SK-MEL-5 (cell line): ENCODE measurements at places on chromosomes 3 and 15.

- DNase-seq = no peak
Observed at GRCh38 chr3:4703054-4703480, 209.9 kb downstream of the ITPR1 start.

- no peak for DNase-seq
Observed at GRCh38 chr3:41265011-41265545, 65.8 kb downstream of the CTNNB1 start.

DNA sequence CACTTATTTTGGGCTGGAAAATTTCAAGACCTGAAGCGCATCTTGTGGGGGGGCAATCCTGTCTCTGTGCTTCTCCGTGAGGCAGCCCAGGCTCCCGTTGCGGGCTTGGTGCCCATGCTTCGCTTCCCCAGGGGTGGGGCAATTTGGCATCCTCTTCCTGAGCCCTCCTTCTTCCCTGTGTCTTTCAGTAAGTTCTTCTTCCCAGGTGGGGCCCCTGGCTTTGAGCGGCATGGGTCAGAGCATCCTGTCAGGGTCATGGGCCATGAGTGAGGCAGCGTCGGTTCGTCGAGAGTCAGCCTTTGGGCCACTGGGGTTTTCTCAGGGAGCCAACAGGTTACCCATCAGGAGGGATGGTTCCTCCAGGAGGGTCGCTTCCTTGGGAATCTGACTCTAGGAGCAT is 200.7 kb downstream of the UBE3A start:
- DNase-seq = no peak

DNA sequence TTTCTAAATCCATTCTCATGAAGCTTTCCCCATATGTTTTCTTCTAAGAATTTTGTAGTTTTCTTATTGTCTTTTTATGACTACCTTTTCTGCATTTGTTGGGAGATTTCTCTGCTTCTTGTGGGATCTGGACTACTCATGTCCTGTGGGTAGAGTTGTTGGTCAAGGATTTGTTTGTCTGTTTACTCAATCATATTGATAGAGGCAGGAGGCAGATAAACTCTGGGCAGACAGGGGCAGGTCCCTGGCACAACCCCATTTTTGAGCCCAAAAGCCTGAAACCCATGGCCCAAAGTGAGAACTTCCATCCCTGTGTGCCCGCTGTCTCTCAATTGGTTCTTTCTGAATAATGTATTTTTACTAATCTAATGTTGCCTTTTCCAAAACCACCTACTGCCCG is 12.3 kb downstream of the PGBD4 start:
- DNase-seq = no peak

DNA sequence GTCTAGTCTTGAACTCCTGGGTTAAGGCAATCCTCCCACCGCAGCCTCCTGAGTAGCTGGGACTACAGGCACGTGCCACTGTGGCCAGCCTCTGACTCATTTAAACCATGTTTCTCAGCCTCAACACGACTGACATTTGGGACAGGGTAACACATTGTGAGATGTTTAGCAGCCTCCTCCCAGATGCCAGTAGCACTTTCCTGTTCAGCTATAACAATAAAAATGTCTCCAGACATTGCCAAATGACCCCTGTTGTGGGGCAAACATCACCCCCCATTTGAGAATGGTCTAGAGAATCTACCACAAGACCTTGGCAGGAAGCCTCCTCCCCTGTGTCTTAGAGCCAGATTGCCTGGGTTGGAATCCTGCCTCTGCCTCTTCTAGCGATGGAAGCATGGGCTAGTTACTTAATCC is 8.4 kb downstream of the TMEM40 start:
- DNase-seq = no peak

DNA sequence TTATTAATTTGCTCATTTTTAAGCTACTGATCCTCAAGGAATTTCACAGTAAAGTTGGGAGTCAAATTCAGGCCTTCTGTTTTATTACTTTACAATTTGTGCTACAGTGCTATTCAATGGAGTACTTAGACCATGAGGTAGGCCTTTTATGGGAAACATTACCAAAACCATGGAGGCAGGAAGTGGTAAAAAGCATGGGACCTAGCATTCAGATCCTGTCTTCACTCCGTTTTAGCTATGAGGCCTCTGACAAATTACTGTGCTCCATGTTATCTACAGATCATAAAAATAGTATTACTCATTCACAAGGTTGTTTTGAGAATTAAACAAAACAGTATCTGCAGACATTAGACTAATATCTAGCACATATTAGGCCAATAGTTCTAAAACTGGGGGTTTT is 140.6 kb upstream of the SLITRK3 start:
- peak; percentile 37 for DNase-seq

DNA sequence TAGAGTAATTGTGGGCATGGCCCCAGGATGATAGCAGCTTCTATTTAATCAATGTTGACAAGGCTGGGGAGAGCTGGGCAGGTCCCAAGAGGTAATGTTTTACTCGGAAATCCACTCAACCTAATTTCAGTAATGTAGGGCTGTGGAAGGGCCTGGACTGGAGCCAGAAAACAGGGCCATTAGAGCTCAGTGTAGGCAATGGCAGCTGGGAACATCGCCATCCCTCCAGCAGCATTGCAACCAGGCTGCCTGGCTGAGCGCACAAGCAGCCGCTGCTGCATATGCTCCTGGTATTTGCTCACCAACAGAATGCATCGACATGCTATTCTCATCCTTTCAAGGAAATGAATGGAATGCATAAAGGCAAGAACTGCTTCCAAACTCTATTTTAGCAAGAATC is 90.0 kb downstream of the GAP43 start:
- DNase-seq = no peak
